Forelimb muscle (tissue), 1 donor: ENCODE measurements at places on chromosomes 2 and 18. TPM values are rescaled to one million over a fixed set of nuclear protein-coding genes. Genes with fewer than 3 reads are reported as not detected.

The TMEFF2 gene
- 22.9 TPM for polyA plus RNA-seq

The CCDC142 gene
- polyA plus RNA-seq: 9.9 TPM

The C2orf72 gene
- polyA plus RNA-seq: 0.23 TPM

The CDK15 gene
- 0.99 TPM for polyA plus RNA-seq

The AAK1 gene
- polyA plus RNA-seq: 11.9 TPM

The PROM2 gene
- 1.5 TPM for polyA plus RNA-seq

The RNF144A gene
- polyA plus RNA-seq: 20.7 TPM

The TGFA gene
- polyA plus RNA-seq: 0.85 TPM

The SERPINB12 gene
- polyA plus RNA-seq: 0.53 TPM

The VWA3B gene
- polyA plus RNA-seq: 1.6 TPM

The ACVR1 gene
- 26.3 TPM for polyA plus RNA-seq

The KHK gene
- 1.9 TPM for polyA plus RNA-seq

The PTPN2 gene
- 27.0 TPM for polyA plus RNA-seq

The GRB14 gene
- 1.3 TPM for polyA plus RNA-seq

The ANKRD30BL gene
- polyA plus RNA-seq: not detected
